Breast epithelium (tissue), 4 donors: ENCODE measurements at places on chromosomes 4 and X. TPM values are rescaled to one million over a fixed set of nuclear protein-coding genes. Genes with fewer than 3 reads are reported as not detected.

Gene PNCK
- 0.48 TPM for total RNA-seq

Gene MPC1L
- total RNA-seq: not detected

Gene CT45A5
- not detected for total RNA-seq

Gene DCHS2
- 5.2 TPM for total RNA-seq

Gene GYPA
- total RNA-seq: not detected

Gene PACRGL
- 25.4 TPM for total RNA-seq

Gene AMTN
- total RNA-seq: not detected

Gene SRPX2
- total RNA-seq: 32.6 TPM

Gene DRP2
- under 0.01 TPM for total RNA-seq

Gene POLN
- total RNA-seq: 4.7 TPM

Gene ARHGAP10
- total RNA-seq: 138 TPM

Gene IL13RA2
- total RNA-seq: 0.88 TPM

Gene MAGIX
- total RNA-seq: 12.4 TPM

Gene TSPYL2
- total RNA-seq: 82.7 TPM

Gene EXOC1L
- not detected for total RNA-seq

Gene CACNA1F
- 0.48 TPM for total RNA-seq

Gene LDOC1
- 4.5 TPM for total RNA-seq

Gene SATL1
- total RNA-seq: not detected

Gene G3BP2
- 75.4 TPM for total RNA-seq

Gene SLC26A1
- total RNA-seq: 0.33 TPM

Gene NXF2B
- total RNA-seq: not detected

Gene RBM46
- 0.29 TPM for total RNA-seq

Gene PTPN13
- 49.6 TPM for total RNA-seq

Gene SLC34A2
- total RNA-seq: not detected

Gene SMAD1
- 19.5 TPM for total RNA-seq

Gene ZNF630
- total RNA-seq: 2.2 TPM

Gene ZMAT1
- 32.8 TPM for total RNA-seq

Gene ITIH6
- not detected for total RNA-seq

Gene WDR1
- 127 TPM for total RNA-seq

Gene LGI2
- total RNA-seq: 1.2 TPM

Gene XAGE2
- not detected for total RNA-seq

Gene ARHGAP6
- 32.6 TPM for total RNA-seq

Gene SPIN3
- total RNA-seq: 17.1 TPM

Gene UGT2B28
- 1.9 TPM for total RNA-seq

Gene SHROOM2
- total RNA-seq: 3.9 TPM
